ENCODE measurements at places on chromosomes 3 and 15. TPM values are rescaled to one million over a fixed set of nuclear protein-coding genes. Genes with fewer than 3 reads are reported as not detected.

DNA sequence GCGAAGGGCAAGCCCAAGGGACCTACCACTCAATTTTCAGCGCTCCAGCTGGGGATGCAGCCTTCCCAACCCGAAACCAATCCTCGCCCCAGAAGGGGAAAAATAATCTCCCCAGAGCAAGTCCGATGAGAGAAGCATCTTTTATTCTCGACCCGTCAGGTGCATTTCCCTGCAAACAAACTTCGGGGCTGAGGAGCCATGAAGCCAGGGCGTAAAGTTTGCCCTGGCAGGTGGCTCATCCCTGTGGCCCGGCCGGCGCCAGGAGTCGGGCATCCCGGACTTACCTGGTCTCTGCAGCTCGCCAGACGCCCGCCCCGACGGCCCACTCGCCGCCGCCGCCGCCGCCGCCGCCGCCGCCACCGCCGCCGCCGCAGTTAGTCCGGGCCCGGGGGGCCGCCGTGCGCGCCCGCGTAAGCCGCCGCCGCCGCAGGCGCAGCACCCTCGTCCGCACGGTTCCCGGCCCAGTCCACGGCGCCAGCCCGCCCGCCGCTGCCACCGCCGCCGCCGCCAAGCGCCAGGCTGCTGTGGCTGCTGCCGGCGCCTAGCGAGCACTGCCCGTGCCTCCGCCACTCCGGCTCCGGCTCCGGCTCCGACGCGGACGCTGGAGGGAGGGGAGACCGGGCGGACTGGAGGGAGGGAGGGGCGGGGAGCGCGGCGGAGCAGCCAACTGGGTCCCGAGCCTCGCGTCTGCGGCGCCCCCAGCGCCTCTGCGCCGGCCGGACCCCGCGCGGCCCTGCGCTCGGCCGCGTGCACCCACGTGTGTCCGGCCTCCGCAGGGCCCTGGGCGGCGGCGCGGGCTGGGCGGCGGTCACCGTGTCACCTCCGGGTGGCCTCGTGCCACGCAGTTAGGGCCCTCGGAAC, at the start of gene CNTN3:
Gene CNTN3 (minus strand): TSS at position 553 of the 861 bp plus-strand sequence. CDS start 93,547 bp downstream, outside the sequence.
- DNase-seq: no peak

DNA sequence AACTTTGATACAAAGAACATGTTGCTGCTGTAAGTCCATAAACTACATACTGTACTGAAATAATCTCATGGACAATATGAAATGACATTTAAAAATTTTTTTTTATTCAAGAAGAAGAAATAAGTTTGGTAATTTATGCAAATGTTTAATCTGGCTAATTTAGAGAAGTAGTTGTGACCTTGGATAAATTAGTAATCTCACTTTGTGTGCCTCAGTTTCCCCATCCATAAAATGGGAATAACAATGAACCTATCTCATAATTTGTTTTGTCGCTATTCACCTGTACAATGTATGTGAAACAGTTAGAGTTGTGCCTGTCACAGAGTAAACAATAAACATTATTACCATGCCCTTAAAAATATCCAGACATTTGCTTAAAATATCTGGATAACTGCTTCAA, 15.3 kb upstream of the DPH6 start:
- DNase-seq: no peak

SLC6A20 gene
- total RNA-seq: 0.89 TPM

CLDN16 gene
- total RNA-seq: not detected

CCK gene
- total RNA-seq: 0.32 TPM
